ENCODE measurements at places on chromosomes 3 and 15. TPM values are rescaled to one million over a fixed set of nuclear protein-coding genes. Genes with fewer than 3 reads are reported as not detected.

GRCh38 chr15:72790302-72790910, 6.8 kb upstream of the ADPGK start:
- H3K4me3 ChIP-seq: no peak overlapping the region
- peaks cover 1% of the 10 kb centered on the region for H3K27me3 ChIP-seq
- no peaks in the 10 kb centered on the region for H3K4me1 ChIP-seq
- H3K27ac ChIP-seq: no peak overlapping the region

GRCh38 chr3:129599607-129600006, 6.9 kb downstream of the PLXND1 start:
- H3K4me1 ChIP-seq: peaks cover 15% of the 10 kb centered on the region
- H3K4me3 ChIP-seq: no peak overlapping the region
- no peak overlapping the region for H3K27ac ChIP-seq
- H3K36me3 ChIP-seq: no peaks in the 10 kb centered on the region
- DNase-seq: no peak
- peaks cover 31% of the 10 kb centered on the region for H3K27me3 ChIP-seq

The PARP15 gene
- 0.55 TPM for total RNA-seq

The GREM1 gene
- total RNA-seq: 0.17 TPM

- no peak for DNase-seq
- H3K27ac ChIP-seq: no peak overlapping the region
- no peaks in the 10 kb centered on the region for H3K36me3 ChIP-seq
These were observed 5.7 kb downstream of the KLHL40 start for GRCh38 chr3:42690766-42691680.

GRCh38 chr3:72047221-72047871, 262.4 kb upstream of the PROK2 start:
- H3K27ac ChIP-seq: no peak overlapping the region
- H3K27me3 ChIP-seq: no peaks in the 10 kb centered on the region
- no peak for DNase-seq
- H3K36me3 ChIP-seq: no peaks in the 10 kb centered on the region
- H3K4me1 ChIP-seq: no peaks in the 10 kb centered on the region

- H3K4me1 ChIP-seq: no peaks in the 10 kb centered on the region
- DNase-seq: no peak
- H3K27ac ChIP-seq: no peak overlapping the region
- H3K27me3 ChIP-seq: peaks cover 13% of the 10 kb centered on the region
These were observed 46.8 kb downstream of the CHST2 start for GRCh38 chr3:143166376-143166775.

Data from progenitor cell of endocrine pancreas (in vitro differentiated cells).